Aorta (tissue), 5 donors: ENCODE measurements at places on chromosomes 2 and 18. TPM values are rescaled to one million over a fixed set of nuclear protein-coding genes. Genes with fewer than 3 reads are reported as not detected.

Gene B3GNT7
- polyA plus RNA-seq: 0.56 TPM

Gene CIDEA
- polyA plus RNA-seq: not detected

Gene SMAD4
- polyA plus RNA-seq: 36.2 TPM

Gene DSC3
- polyA plus RNA-seq: 0.46 TPM

Gene ABCB11
- 0.03 TPM for polyA plus RNA-seq

Gene SF3B1
- polyA plus RNA-seq: 375 TPM

Gene CNGA3
- polyA plus RNA-seq: not detected

Gene RNF152
- polyA plus RNA-seq: 18.1 TPM

Gene CCDC148
- polyA plus RNA-seq: not detected

Gene CCDC138
- polyA plus RNA-seq: 0.25 TPM

Gene UGT1A3
- polyA plus RNA-seq: not detected

Gene LDLRAD4
- polyA plus RNA-seq: 7.0 TPM

Gene KCNIP3
- 7.6 TPM for polyA plus RNA-seq
